Left hindlimb (tissue), 1 donor: ENCODE measurements at places on chromosomes 5 and 9.

GRCh38 chr9:30349526-30350513, 2034.6 kb upstream of the ACO1 start:
- no peak for DNase-seq

DNA sequence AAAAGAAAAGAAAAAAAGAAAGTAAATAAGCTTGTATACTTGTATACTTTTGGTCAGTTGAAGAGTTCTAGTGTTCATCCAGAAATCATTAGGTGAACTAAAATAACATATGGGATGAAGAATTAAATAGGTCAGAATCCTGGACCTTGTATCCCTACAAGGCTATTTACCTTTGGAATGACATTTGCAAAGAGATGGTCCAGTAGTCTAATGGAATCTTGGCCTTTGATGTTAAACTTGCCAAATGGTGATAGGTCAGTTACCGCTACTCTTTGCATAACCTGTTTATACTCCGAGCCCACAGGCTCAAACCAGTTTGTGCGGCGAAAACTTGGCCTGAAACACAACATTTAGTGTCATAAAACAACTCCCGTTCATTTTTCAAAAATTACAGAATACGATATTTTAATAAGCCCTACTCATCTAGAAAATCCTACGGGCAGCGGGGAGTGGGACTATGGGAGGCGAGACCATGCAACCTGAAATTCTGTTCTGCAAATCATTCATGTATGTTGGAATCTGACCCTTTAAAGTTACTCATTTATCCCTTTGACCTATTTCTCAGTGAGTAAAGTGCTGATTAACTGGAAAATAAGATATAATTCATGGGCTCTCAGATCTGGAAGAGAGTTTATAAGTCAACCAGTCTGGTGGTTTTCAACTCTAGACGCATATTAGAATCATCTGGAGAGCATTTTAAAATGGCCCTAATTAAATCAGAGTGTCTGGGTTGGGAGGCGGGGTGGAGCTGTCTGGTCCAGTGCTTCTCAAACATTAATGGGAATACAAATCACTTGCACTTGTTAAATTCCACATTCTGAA, 38.6 kb downstream of the DMGDH start:
- no peak for DNase-seq

DNA sequence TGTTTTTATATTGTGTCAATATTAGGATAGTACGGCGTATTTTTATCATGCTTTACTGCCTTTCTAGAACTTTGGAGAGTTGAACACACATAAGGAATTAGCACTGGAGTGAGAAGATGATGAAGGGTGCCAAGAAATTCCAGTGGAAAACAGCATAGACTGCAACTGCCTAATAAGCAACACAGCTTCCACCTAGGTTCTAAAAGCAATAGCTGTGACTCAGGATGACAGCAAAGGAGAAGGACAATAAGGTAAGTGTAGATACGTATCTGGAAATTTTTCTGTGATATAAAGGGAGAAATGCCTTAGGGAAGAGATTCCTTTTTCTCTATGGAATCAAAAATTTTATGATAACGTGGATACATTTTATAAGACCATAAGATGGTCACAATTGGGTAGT, 7.4 kb downstream of the PTPRD start:
- no peak for DNase-seq

DNA sequence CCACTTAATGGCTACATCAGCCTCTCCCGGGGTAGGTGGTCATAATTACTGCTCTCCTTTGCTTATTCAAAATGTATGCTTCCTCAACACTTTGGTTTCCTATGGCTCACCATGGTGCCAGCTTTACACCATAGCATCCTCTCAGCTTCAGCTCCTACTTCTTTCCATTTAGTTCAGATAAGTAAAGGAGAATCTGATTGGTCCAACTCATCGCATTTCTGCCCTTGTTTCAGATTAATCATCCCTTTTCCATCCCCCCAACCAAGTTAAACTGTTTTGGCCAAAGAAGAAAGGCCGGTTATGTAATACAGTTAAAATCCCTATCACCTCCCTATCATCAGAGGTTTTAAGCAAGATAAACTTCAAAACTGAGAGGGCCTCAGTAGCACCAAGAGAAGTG, 130.5 kb downstream of the CETN3 start:
- DNase-seq: no peak

GRCh38 chr9:109341561-109341960, 20.7 kb upstream of the EPB41L4B start:
- DNase-seq: no peak

- no peak for DNase-seq
These were observed 166.5 kb downstream of the MAPKAP1 start for GRCh38 chr9:125540497-125540896.

- DNase-seq: no peak
These were observed 293.5 kb downstream of the HINT1 start for GRCh38 chr5:130871346-130872086.
